ENCODE measurements at places on chromosomes 16 and 17.
A peak's percentile ranks its signal among the peaks of the same experiment; 100 is the strongest.

- DNase-seq = no peak
Observed at GRCh38 chr16:2250652-2251295, 613 bp downstream of the ECI1 start.

GRCh38 chr17:53796642-53797041 is 26.1 kb upstream of the KIF2B start:
- no peak for DNase-seq

- no peak for DNase-seq
Observed at GRCh38 chr17:34615326-34615725, 35.9 kb downstream of the TMEM132E start.

DNA sequence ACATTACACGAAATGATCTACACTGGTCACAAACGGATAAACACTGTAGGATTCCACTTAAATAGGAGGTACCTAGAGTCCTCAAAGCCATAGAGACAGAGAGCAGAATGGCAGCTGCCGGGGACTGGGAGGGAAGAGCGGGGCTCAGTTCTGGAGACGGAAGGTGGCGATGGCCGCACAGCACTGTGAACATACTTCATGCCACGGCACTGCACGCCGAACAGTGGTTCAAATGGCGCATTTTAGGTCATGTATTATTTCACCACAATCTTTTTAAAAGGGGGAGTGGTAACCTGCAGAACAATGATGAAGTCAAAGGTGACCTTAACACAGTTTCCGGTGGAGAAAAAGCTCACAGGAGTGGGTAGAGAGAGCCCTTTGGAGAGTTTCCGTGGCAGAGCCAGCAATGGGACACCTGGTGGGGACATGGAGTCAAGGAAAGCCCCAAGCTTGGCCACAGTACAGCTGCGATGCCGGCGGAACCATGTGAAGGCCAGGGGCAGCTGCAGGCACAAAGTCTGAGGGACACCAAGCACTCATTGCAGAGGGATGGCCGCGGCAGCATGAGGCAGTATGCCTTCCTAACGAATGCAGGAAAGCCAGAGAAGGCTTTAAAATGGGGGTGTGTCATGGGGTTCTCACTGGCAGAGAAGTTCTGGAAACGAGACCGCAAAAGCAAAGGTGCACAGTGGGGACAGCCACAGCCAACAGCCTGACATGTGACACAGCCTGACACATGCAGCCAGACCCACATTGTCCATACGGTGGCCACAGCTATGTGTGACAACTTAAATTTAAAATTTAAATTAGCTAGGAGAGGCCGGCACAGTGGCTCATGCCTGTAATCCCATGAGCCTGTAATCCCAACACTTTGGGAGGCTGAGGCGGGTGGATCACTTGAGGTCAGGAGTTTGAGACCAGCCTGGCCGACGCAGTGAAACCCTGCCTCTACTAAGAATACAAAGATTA is 7.3 kb downstream of the FLCN start:
- DNase-seq = no peak

DNA sequence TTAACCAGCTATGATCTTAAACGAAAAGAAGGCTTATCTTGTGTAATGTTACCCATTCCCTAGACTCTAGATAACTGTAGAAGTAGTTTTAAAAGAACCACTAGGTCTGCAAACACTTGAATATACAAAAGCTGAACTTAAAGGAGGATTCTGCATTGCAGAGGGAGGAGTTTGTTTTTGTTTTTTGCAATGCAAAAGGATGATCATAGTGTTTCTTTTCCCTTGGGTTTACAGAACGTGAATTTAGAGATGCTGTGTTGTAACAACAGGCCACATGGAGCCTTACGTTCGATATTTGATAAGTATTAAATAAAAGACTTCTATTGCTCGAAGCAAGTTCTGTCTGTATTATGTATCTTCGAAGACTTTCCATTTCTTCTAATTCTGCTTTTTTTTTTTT is 77.6 kb downstream of the CHD9 start:
- DNase-seq = no peak

DNA sequence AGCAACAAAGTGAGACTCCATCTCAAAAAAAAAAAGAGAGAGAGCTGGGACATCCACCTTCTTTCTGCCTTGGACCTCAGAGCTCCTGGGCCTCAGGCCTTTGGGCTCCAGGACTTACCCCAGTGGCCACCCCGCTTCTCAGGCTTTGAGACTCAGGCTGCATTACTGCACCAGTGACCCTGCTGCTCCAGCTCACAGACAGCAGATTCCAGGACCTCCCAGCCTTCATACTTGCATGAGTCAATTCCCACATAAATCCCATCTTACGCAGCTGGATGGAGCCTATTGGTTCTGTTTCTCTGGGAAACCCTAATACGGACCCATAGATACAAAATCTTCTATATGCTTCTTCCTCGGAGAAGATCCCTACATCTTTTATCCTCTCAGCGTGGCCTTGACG is 2.1 kb upstream of the CEP295NL start:
- no peak for DNase-seq

DNA sequence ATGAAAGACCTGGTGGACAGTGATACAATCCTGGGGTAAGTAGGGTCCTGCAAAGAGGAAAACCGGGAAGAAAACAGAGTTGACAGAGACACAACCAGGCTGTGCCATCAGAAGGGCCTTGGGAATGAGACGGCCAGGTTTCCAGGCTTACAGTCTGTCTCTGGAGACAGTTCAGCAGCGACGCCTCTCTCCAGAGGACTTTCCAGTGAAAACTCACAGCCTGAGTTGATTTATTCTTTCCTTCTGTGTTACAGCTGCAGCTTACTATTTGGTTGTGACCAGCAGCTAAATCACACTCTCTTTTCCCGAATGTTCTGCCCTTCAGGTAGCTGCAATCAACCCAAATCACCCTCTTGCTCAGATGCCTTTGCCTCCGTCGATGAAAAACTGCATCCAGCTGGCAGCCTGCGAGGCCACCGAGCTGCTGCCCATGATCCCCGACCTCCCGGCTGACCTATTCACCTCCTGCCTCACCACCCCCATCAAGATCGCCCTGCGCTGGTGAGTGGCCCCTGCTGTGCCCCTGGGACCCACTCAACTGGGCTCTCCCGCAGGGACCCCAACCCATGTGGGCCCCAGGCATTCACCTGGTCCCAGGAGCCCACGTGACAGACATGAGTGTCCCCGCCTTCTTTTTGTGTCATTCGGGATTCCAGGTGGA is 209.2 kb downstream of the RPTOR start:
- DNase-seq = no peak

GRCh38 chr17:64709481-64709880 is 47.4 kb upstream of the SMURF2 start:
- DNase-seq = no peak

GRCh38 chr17:70677783-70678647 is 508.7 kb downstream of the KCNJ2 start:
- no peak for DNase-seq

- no peak for DNase-seq
Observed at GRCh38 chr17:42920106-42920900, 19.7 kb downstream of the G6PC1 start.

GRCh38 chr16:17475104-17475503 is 4.3 kb upstream of the XYLT1 start:
- no peak for DNase-seq

DNA sequence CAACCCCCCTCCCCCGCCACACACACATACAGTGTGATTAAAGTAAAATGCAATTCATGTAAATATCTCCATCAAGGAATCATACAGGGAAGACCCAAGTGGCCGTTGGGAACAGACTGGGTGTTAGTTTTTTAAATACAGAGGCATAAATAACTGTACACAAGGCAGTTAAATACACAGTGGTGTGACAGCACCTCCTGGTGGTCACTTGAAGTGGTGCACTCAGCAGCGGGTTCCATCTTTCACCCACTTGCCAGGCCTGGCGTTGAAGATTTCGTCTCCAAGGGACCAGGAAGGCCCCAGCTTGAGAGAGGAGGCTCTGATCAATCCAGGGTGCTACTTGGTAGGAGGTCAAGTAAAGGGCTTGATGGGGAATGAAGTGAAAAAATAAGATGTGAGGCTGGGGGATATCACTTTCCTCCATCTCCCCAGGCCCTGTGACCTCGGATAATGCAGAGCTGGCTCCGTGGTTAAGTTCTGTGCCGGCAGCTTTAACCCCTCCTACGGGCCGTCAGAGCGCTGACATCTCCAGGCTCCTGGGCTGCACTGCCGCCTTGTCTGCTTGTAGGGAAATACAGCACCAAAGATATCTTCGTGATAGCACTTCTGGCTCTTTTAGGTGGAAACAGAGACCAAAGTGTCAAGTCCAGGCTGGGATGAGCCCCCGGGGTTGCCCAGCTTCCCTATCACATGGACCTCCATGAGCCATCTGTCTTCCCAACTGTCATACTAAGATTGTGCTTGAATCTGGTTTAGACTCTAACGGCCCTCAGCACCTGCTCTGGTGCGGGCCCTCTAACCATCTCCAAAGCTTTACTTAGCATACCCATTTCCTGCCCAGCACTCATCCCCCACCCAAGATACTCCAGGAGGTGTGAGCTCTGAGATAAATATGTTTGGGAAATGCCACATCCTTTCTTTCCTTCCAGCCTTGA is 20.7 kb downstream of the LGALS9 start:
- peak; percentile 53 for DNase-seq

- DNase-seq = peak; percentile 78
Observed at GRCh38 chr17:58112970-58113631, 29.9 kb downstream of the DYNLL2 start.

DNA sequence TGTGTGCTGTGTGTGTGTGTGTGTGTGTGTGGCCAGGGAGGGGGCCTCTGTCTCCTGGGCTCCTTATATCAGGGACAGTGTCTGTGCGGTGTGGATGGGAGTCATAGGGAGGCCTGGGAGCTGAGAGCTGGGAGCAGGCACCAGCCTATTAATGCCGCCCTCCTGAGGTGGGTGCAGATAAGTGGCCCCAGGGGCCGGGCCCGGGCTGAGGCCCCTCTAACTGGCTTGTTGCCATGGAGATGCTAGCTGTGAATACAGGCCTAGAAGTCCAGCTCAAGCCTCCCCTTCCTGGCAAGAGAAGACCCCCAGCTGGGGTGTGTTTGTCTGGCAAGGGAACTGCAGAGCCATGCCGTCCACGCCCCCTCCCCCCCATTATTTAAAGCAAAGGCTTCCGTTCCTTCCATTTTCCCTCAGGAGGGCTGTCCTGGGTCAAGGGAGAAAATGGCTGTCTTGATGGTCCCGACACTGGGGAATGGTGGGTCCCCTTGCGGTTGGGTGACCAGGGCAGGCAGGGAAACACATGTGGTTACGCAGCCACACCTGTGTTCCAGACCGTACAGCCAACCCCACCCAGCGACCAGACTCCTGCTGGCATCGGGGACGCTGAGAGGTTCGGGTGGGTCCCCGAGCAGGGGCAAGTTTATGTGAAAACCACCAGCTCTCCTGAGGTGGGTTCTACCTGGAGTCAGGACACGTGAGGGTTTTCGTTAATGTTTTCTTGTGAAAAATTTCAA is 141.1 kb downstream of the MRM1 start:
- DNase-seq = no peak

Data from progenitor cell of endocrine pancreas (in vitro differentiated cells).